ENCODE measurements at places on chromosomes 5 and 9.

- no peak for DNase-seq
These were observed 887 bp upstream of the PDE8B start for GRCh38 chr5:77209495-77210090.

DNA sequence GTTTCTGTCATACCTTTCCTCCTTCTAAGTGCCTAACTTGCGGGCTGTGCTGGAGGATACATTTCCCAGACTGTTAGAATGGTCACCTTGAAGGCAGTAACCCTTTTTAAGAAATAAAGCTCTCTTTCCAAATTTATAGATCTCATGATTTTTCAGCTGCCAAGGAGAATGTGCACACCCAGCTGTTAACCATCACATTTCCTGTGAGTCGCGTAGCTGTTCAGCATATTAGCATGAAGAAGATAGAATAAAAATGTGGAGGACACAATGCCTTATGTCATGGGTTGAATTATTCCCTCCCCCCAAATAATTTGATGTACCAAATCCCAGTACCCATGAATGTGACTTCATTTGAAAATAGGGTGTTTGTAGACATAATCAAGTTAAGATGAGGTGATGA lies 729.4 kb downstream of the MTRR start:
- DNase-seq = no peak

DNA sequence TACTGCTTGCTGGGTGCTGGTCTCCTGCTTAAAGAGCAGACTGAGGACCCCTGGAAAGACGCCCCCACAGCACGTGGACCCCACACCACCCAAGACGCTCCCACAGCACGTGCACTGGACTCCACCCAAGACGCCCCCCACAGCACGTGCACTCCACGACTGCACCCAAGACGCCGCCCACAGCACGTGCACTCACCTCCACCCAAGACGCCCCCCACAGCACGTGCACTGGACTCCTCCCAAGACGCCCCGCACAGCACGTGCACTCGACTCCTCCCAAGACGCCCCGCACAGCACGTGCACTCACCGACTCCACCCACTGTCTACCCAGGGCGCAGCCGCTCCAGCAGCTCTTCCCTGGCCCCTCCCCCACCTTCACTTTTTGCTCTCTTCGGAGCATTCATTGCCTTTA lies 50.5 kb downstream of the EHMT1 start:
- peak; percentile 28 for DNase-seq

GRCh38 chr9:134403682-134404301 lies 77.5 kb downstream of the RXRA start:
- DNase-seq = no peak

GRCh38 chr9:93132946-93133680 lies 938 bp downstream of the NINJ1 start:
- DNase-seq = no peak

DNA sequence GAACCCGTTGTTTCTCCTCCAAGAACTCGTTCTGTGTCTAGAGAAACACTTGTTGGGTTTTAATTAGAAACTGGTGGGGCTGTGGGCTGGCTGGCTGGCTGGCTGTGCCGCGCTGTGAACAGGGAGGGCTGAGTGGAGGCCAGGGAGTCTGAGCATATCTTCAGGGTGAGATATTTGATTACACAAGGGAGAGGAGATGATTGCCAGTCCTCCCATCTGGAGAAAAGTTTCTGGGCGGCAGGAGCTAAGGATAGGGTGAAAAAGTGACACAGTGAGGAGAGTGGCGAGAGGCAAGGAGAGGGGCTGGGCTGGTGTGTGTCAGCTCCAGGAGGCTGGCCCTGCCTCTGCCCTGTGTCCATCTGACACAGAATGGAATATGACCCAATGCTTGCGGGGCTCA lies 63.0 kb downstream of the GDNF start:
- DNase-seq = no peak

DNA sequence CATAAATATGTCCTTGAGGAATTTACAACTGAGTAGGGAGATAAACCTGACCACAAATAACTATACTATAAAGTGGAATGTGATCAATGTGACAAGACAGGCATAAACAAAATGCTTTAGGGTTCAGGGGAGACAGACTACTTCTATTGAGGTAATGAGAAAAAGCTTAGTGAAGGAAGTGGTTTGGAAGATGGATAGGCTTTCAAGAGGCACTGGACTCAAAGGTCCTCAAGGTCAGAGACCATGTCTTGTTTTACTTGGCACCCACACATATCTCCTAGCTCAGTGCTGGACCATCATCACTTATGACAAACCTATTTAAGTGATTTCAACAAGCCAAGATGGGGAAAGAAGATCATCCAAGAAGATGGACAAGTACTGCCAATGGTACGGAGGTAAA lies 257.8 kb downstream of the BNC2 start:
- no peak for DNase-seq

GRCh38 chr5:95620870-95621838 lies 1.3 kb downstream of the GPR150 start:
- DNase-seq = peak; percentile 67

DNA sequence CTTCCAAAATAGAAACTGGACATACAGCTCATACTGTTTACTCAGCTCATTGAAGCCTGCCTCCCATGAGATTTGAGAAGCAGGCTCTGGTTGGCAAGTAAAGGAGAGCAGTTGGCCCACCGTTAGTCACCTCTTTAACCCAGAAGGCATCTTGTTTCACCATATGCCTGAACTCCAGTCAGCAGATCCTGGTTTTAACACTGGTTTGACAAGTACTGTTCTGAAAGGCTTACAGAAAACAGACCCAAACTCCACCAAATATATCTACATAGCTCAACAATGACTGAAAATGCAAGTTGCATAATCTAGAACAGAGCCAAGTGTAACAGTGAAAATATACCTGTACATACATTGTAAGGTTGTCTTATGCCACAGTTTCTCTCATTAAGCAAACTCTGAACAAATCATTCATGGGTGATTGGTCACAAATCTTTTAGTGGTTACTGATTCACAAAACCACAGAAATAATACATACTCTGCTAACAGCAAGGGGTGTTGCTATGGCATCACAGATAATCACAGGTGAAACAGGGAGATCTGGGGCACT lies 198.8 kb downstream of the BNC2 start:
- no peak for DNase-seq

DNA sequence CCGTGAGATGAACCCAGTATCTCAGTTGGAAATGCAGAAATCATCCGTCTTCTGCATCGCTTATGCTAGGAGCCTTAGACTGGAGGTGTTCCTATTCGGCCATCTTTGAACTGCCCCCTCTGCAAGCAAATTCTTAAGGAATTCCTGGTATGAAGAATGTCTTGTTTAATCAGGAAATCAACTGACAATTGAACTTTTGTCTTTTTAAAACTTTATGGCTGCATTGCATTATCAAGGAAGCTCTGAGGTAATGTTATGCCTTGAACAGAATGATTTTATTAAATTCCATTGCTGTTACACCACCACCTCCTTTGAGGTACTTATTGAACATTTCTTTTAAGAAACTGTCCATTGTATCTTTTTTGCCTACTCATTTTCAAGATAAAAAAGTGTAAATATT lies 1915.7 kb upstream of the CDH9 start:
- no peak for DNase-seq

DNA sequence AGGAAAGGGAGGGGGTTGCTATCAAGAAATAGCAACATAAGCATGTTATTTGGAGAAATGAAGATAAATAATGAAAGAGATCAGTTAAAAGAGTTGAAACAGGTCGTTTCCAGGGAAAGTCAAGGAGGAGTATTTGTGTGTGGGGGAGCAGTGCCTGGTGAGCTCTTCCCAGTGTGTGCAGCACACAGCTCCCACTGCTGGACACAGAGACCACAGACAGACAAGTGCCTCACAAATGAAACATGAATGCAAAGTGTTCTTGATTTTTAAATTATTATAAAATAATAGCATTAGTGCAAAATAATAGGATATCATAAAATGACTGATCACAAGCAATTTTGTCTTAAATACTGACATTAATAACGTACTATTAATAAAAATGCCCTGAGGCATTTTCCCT lies 40.8 kb downstream of the LIFR start:
- peak; percentile 45 for DNase-seq

GRCh38 chr5:88550736-88551135 lies 282.1 kb upstream of the TMEM161B start:
- no peak for DNase-seq

- DNase-seq = no peak
These were observed 29.6 kb upstream of the MLLT3 start for GRCh38 chr9:20651939-20652338.

- no peak for DNase-seq
These were observed 17.6 kb downstream of the SPACA9 start for GRCh38 chr9:132896264-132896663.

DNA sequence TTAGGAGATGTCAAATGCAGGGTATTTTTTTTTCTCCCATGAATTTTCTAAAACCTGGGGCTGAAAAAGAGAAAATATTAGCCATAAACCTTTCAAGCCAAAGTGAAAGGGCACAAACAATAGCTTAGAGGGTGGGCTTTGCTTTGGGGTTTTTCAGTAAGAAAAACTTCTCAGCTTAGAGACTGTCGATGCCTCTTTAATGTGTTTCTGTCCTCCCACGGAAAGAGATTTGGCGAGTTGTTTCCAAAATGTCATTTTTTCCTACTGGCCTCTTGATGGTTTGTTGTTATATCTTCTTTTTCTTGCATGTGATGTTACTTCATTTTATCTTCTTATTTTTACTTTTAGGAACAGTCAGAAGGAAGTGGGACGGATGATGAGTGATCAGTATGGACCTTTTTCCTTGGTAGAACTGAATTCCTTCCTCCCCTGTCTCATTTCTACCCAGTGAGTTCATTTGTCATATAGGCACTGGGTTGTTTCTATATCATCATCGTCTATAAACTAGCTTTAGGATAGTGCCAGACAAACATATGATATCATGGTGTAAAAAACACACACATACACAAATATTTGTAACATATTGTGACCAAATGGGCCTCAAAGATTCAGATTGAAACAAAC lies 177.3 kb downstream of the SMARCA2 start:
- DNase-seq = no peak

- no peak for DNase-seq
These were observed 53.2 kb downstream of the TRIP13 start for GRCh38 chr5:945691-946551.

DNA sequence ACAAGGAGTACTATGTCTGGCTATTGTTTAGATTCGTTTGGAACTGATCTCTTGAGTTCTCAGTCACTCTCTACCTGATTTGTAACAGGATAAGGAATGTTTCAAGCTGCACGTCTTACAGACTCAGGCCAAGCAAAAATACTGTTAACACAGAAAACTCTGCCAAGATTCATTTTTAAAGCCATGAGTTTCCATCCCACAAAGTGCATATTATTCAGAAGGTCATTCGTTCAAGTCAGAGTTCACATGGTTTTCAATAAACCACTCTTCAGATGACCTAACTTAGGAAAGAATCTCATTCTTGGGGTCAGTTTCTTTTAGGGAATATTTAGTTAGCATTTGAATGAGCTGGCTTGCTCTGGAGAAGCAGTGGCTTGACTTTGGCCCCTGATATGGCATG lies 49.3 kb downstream of the F2R start:
- no peak for DNase-seq

- DNase-seq = no peak
These were observed 53.0 kb downstream of the UBE2QL1 start for GRCh38 chr5:6501701-6502100.

DNA sequence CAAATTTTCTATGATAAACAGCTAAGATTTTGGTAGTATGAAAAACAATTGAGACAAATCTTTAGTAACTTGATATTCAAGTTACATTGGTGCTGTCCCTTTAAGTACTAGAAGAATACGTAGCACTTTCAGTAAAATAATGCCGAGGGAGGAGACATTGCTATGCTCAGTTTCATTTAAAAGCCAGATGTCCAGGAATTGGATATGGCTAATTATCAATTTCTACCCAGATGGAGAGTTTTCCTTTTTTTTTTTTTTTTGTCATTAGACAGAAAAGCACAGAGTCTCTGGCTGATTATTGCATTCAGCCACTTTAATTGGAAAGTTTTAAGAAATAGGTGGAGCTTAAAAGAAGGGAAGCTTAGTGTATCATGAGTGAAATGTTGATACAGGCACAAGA lies 40.4 kb upstream of the APC start:
- DNase-seq = no peak

- no peak for DNase-seq
These were observed 34.1 kb upstream of the SLC6A19 start for GRCh38 chr5:1167361-1167727.

- no peak for DNase-seq
These were observed 172.3 kb downstream of the GNA14 start for GRCh38 chr9:77475641-77476473.

DNA sequence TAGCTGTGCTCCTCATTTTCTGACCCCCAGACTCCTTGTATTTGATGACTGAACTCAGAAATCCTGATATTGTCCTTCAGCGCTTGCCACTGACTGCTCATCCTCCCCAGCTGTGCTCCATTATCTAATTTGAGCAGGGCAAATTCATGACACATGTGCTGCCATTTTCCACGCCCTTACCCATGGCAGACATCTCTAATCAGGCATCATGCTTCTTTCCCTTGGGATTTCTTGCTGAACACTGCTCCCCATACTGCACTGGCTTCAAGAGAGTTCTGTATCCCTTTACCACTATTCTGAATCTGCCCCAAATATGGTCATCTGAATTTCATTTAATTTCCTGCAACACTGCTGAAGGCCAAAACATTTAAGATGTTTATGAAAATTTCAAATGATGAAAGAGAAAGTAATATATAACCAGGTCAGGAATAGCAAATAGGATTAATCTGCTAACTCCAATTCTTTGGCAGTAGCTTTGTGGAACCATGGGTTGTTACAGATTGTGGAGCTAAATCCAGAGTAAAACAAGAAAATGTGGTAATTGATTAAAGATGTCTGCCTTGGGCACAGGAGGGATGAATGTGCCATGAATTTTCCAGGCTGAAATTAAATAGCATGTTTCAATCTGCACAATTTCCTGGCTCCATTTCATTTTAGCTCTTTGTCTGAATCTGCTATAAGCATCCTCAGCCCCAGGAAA lies 93.6 kb downstream of the CYFIP2 start:
- peak; percentile 36 for DNase-seq
